ENCODE measurements at places on chromosomes 6 and 20.

DNA sequence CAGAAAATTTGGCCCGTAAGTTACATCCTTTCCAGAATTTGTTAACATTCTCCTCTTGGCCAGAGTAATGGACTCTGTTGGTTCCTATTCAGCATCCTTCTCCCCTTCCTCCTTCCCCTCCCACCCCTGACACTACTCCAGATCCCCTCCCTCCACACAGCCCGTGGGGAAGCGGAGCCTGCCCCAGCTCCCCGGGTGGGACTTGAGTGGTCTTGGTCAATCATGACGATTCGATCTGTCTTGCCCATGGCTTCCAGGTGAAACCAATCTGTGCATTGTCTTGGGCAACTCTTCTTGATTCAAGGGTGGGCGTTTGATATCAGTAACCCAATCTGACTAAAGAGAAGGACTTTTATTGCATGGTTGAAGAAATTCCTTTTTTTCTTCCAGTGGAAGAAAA, 143.9 kb downstream of the ANKRD60 start:
- DNase-seq, result no peak

GRCh38 chr6:106939208-106939607, 35.3 kb downstream of the CD24 start:
- DNase-seq, result no peak

GRCh38 chr6:148972481-148972880, 225.7 kb downstream of the UST start:
- no peak for DNase-seq

DNA sequence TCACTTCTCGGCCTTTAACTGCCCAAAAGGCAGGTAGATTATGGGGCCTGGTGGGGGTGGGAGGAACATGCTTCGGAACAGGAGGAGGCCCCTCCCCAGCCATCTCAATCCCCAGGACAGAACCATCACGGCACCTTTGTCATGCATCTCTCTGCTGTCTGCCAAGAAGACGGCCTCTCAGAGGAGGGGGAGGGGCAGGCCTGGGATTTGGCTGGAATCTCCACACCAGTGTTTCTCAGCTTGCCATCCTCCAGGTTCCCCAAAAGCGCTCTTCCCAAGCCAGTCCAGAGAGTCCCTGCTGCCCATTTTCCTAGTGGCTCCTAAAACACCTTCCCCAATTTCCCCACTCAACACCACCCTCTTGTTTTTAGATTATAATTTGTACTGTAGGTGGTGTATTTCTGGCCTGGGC, 2.5 kb upstream of the POU5F1 start:
- DNase-seq, result no peak

GRCh38 chr6:37691904-37692806, 5.5 kb downstream of the MDGA1 start:
- DNase-seq, result peak; percentile 87

DNA sequence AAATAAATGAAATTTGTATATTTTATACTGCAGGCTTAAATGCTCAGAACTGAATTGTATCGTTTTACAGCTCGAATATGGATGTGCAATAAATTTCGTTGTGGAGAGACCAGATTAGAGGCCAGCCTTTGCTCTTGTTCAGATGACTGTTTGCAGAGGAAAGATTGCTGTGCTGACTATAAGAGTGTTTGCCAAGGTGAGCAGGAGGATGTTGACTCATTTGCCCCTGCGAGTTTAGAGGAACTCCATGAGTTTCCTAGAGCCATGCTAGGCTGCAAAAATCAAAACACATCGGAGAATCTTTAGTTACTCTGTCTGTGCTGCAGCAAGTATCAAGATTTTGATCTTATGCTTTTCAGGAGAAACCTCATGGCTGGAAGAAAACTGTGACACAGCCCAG, 15.4 kb downstream of the ENPP3 start:
- no peak for DNase-seq

GRCh38 chr6:157989541-157990289, 8.1 kb downstream of the SYNJ2 start:
- no peak for DNase-seq

DNA sequence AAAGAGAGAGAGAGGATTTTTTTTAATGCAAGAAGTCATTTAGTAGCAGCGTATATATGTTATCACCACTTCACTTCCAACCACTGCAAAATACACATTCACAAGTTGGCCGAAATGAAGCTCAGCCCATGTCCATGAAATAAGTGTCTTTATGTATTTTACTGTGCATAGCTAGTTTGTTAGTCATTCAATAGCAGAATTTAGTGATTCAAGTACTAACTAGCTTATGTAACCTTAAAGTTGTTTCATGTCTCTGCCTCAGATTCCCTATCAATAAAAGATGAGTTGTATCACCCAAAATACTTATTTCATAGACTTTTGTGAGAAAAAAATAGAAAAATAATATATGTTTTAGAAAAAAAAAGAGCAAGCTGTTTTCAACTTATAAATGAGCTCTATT, 153.7 kb upstream of the PRDM1 start:
- DNase-seq, result peak; percentile 12

GRCh38 chr6:154555073-154555677, 44.7 kb upstream of the CNKSR3 start:
- no peak for DNase-seq

GRCh38 chr20:62209850-62210495, 10.1 kb downstream of the HRH3 start:
- no peak for DNase-seq

DNA sequence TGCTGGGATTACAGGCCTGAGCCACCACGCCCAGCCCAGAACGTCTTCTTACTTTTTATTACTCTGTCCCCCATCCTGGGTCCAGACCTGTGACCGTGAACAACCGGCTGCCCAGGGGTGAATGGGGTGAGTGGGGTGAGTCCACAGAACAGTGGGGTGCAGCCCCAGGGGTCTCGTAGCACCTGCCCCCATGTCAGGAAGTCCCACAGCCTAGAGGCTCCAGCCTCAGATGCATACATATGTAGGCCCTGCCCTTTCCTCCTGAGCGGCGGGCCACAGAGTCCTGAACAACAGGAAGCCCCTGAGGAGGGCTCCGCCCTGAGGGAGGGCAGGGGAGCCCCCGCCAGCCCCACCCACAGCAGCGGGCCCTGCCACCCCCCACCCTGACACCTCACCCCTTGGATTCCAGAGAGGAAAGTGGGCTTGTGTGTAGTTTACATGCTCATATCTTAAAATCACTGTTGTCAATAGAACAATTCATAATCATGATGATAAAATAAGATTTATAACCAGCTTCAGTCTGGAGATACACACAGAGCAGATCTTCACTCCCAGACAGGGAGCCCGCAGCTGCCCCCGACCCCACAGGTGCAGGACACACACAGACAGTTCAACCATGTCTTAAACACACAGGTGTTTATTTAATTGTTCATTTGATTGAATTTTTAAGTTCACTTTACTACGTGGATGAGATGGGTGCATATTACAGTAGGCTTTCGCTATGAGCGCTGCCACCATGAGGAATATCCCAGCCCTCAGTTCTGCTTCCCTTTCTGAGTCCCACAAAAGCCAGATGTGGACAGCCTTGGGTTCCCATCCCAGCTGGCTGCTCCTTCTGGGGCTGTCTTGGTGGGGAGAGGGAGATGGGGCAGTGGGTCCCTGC, 12.4 kb upstream of the GMEB2 start:
- no peak for DNase-seq

DNA sequence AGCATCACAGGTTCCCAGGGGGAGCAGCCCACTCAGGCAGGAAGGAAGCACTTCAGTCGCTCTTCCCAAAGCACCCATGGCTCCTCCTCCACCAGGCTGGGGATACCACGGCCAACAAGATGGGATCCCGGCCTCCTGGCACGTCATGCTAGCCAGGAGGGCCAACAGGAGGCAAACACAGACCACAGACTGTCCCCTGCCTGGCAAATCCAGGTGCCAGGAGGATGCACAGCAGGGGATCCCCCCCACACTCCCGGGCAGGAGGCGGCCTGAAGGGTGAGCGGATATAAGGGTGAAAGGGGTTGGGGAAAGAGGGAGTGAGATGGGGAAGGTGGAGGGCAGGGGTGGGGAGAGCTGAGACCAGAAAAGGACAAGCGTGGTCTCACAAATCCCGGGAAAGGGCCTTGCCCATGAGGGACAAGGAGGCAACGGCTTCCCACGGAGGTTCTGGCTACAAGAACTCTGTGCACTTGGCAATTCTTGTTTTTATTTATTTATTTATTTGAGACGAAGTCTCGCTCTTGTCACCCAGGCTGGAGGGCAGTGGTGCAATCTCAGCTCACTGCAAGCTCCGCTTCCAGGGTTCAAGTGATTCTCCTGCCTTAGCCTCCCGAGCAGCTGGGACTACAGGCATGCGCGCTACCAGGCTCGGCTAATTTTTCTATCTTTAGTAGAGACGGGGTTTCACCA, 7.2 kb downstream of the PXDC1 start:
- no peak for DNase-seq

DNA sequence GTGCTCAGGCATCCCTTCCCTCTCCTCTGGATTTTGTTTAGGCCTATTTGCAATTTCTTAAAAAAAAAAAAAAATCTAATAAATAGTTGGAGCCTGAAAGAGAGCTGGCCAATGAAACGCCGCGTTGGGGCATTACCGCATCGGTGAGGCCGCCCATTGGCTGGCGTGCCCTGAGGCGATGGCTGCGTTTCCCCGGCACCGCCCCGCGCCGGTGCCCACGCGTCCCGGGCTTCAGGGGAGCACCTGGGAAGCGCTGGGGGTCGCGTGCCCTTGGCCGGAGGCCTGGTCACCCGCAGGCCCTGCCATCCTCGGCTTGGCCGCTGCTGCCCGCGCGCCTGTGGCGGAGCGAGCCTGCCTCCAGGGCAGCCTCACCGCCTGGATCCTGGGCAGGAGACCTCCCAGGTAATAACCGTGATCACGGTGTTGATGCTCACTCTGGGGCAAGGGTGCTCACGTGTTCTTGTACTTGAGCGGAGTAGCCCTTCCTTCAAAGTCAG, 155.4 kb downstream of the NRN1 start:
- no peak for DNase-seq

- no peak for DNase-seq
Measured at GRCh38 chr6:158032354-158032733, 50.7 kb downstream of the SYNJ2 start.

DNA sequence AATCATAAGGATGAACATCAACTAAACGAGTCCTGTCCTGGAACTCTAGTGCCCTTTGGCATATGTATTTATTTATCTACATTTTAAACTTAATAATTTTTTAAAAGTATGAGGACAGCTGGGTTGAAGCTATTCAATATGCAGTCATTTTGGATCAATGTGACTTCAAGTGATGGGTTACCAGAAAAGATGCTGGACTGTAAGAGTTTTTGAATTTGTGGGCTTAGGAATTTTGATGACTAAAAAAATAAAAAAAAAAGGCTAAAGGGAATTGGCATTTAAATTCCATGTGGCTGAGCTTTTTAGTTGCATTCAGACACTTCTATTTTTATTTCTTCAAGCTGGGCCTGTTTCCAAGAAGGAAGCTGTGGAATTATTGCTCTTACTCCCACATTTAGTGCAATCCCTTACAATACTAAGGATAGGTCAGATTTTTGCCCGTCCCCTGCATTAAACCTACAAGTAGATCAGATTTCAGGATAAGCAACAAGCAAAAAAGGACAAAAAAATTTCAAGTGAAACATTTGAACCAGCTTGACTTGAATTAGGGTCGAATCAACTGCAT, 704.2 kb upstream of the CITED2 start:
- peak; percentile 22 for DNase-seq

DNA sequence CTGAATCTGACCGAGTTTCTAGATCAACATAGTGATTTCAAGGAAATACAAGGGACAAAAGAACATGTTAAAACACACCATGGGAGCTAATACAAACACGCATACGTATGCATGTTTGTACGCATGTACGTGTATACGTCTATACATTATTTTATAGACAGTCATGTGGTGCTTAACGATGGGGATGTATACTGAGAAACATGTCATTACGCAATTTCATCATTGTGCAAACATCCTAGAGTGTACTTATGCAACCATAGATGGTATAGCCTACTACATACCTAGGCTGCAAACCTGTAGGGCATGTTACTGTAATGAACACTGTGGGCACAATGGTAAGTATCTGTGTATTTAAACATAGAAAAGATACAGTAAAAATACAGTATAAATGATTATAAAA, 25.0 kb upstream of the NELFCD start:
- DNase-seq, result no peak

- DNase-seq, result peak; percentile 58
Measured at GRCh38 chr6:14711056-14711703, 534.7 kb upstream of the JARID2 start.

- no peak for DNase-seq
Measured at GRCh38 chr6:56549014-56549413, 93.7 kb downstream of the DST start.

DNA sequence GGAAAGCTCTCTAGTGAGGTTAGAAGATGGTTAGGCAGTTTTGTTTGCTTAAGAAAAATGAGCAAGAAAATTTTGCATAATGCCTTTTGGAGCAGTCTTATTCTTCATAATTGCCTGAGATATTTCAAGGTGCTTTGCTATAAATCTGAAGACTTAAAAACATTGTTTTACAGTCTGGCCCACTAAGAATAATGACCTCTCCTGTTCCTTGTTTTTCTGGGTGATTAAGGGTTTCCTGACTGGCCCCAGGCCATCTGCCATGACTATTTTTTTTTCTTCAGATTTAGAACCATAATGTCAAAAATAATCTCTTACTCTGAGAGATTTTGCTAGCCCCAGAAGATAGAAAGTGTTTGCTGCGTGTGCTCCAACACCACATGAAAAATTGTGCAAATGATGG, 72.3 kb upstream of the CENPW start:
- DNase-seq, result no peak

DNA sequence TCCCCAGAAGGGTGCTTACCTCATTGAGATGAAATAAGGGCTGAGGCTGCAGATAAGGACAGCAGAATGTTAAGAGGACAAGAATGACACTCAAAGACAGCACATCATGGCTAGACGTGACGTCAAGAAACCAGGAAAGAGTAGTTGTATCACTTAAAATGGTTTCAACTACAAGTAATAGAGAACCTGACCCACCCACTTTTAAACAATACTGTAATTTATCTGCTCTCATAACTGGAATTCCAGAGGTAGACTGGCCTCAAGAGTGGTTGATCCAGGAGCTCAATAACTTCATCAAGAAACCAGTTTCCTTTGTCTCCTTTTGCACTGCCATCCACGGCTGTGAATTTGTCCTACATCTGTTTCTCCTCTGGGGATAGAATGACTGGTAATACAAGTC, 187.1 kb downstream of the EYA4 start:
- DNase-seq, result no peak

- DNase-seq, result no peak
Measured at GRCh38 chr6:41153451-41153850, 696 bp downstream of the TREML1 start.

GRCh38 chr20:45983279-45983743, 11.3 kb upstream of the ZNF335 start:
- no peak for DNase-seq

GRCh38 chr20:62964700-62965099, 12.2 kb downstream of the SLC17A9 start:
- no peak for DNase-seq

- DNase-seq, result no peak
Measured at GRCh38 chr6:167767715-167768107, 59.0 kb upstream of the AFDN start.
